Omental fat pad (tissue), 4 donors: ENCODE measurements at places on chromosomes 7 and 10.

DNA sequence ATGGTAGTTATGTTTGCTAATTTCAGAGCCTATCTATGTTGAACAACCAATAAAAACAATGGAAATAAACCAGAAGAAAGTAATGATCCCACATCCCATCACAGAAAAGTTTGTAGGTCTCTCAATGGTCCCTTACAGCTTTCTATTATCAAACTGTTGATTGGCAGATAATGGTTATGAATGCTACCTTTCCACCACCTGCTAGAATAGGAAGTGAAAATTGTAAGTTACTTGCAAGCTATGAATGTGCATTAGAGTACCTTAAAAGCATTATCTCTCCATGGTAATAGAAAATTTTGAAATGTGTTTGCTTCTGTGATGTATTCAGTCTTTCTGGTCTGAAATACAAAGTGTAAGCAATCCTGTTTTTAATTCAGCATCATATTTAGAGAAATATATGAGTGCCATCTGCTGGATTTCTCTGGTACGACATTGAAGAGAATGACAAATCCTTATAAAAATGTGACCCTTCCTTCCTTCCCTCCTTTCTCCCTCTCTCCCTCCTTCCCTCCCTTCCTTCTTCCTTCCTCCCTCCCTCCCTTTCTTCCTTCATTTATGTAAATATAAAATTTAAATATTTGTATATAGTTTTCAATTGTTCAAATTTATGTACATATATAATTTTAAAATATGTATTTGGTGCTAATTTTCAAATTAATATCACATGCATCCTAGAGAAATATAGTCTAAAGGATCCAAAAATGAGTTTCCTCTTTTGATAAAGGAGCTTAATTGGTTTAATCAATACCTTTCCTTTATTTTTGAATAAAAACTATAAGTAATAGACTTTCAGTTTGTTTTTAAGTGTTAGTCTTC is 41.4 kb upstream of the PNLIPRP3 start:
- DNase-seq = no peak

DNA sequence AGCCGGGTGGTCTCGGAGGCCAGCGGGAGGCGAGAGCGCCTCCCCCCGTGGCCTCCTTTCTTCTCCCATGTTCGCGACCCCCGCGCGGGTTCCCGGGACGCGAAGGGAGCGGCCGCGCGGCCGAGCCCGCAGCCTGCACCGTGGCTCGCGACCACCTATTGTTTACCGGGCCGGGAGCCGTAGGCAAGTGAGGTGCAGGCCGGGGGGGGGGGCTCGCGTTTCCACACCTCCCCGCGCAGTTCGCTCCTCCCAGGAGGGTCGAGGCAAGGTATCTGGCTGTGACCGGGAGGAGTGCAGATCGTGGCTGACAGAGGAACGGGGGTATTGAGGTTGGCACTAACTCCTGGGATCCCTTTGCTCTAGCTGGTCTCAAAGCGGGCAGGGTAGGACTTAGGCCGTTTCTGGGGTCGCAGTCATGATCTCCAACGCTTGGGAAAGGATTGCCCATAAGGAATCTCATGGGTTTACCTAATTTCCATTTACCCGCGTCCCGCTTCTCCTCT is 734 bp downstream of the PTPN12 start:
- no peak for DNase-seq

- no peak for DNase-seq
Observed at GRCh38 chr7:29588900-29589696, 25.5 kb downstream of the PRR15 start.

GRCh38 chr7:155996718-155997280 is 184.5 kb upstream of the SHH start:
- no peak for DNase-seq

GRCh38 chr7:158887594-158887993 is 31.2 kb downstream of the DYNC2I1 start:
- no peak for DNase-seq
